Astrocyte of the spinal cord (primary cell): ENCODE measurements at places on chromosomes 11 and 22.
A peak's percentile ranks its signal among the peaks of the same experiment; 100 is the strongest.

DNA sequence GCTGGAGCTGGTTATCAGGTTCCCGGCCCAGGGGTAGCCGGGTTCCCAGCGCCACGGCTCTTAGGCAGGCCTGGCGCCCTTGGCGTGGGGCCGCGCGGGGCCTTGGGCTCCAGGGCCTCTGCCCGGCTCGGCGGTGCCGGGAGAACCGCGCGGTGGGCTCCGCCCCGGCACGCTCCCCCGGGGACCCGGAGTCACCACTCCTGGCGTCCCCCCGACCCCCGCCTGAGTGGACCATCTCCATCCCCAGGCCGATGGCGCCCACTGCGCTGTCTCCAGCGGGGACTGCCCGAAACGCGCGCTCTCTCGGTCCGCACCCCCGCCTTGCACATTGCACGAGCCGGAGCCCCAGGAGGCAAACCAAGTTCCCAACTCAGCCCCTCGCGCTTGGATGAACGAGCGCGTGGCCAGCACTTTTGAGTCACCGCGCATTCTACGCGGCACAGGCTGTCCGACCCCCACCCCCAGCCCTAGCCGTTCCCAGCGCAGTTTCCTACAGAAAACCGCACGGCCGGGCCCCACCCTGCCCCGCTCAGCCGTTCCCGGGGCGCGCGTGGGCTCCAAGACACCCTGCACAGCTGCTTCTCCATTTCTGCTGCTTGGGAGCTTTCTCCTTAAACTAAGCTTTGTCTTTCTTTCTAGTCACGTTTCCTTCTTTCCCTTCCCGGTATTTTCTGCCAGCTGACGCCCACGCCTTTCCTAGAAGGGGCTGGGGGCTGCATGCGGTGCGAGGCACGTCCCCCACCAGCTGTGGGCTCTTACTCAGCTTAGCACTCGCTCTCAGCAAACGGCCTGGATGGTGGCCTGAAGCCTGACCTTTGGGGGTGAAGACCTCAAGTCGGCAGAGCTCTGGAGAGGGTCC is 650 bp upstream of the CHID1 start:
- peak; percentile 73 for DNase-seq

- DNase-seq: no peak
Measured at GRCh38 chr22:24037851-24038765, 27.0 kb downstream of the CABIN1 start.

GRCh38 chr11:125111001-125111342 is 454 bp downstream of the TMEM218 start:
- no peak for DNase-seq

DNA sequence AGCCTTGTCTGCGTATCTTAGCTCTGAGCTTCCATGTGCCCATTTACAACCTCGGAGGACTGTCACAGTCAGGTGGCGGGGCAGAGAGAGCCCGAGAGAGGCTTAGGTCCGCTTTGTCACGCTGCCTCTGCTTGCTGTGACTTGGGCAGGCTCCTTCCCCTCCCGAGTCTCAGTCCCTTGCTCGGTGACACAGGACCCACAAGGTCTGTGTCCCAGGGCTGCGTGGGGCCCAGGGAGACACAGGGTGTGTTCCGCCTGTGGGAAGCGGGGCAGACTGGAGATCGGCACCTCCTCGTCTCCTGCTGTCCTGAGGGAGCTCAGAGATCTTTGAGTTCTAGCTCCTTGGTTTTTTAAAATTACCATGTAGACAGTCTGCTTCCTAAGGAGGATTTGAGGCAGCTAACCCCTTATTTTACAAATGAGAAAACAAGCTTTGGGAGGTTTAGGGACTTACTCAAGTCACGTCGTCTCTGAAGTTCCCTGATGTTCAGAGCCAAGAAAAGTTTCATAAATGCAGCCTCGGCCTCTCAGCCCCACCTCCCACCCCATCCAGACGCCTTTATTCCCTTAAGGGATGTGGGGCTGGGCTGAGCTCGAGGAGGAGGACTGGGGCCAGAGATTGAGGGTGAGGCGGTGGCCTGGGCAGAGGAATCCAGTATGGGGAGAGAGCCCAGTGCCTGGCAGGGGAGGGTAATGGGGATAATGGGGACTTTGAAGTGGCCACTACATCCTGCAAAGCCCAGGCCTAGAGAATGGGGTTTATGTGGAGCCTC is 103.6 kb downstream of the NECTIN1 start:
- DNase-seq: no peak

GRCh38 chr11:93324500-93324899 is 6.0 kb upstream of the DEUP1 start:
- no peak for DNase-seq

- DNase-seq: no peak
Measured at GRCh38 chr22:22082960-22083359, 100.4 kb upstream of the TOP3B start.

GRCh38 chr22:40218152-40218551 is 40.4 kb downstream of the TNRC6B start:
- DNase-seq: no peak

DNA sequence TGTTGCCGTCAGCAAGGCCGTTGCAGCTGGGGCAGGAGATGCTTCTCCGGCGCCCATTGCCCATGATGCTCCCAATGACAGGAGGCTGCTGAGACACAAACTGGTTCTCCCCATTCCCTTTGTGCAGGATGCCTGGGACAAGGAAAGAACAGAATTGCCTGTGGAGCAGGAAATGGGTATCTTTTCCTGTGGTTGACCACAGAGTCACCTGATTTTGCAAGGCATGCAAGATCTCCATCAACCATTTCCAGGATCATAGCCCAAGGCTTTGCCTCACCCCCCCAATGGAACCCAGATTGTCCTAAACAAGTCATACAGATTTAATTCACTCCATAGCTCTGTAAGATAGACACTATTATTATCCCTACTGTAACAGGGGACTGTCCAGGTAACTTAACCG is 148.1 kb upstream of the NARS2 start:
- peak; percentile 48 for DNase-seq

DNA sequence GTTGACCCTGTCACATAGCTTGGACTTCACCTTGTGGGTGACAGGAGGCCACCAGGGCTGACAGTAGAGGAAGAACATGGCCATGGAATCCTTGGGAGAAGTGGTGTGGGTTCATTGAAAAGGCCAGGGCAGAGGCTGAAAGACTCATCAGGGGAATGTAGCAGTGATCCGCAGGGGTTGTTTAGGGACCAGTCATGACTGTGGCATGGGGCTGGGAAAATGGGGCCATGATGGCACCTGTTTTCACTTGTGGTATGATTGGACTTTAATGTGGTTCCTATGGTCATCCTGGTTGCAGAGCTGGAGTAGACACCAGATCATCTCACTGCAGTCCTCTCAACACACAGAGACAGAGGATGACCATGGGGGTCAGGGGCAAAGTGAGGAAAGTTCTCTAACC is 66.7 kb upstream of the MYEOV start:
- DNase-seq: no peak

DNA sequence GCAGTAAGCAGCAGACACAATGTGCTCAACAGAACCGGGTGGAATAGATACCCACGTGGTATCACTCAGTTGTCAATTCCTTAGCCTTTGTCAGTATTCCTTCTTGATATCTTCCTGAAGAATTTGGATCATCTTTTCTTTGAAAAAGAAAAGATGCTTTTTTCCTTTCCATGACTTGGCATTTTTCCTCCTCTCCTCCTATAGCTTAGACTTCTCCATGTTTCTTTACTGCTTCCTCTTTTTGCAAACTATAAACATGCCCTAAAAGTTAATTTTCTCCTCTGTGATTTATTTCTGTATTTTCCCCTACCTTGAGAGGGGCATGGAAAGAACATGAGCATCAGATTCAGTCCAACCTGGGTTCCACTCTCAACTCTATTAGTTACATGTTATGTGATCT is 11.7 kb downstream of the CBLIF start:
- DNase-seq: no peak

DNA sequence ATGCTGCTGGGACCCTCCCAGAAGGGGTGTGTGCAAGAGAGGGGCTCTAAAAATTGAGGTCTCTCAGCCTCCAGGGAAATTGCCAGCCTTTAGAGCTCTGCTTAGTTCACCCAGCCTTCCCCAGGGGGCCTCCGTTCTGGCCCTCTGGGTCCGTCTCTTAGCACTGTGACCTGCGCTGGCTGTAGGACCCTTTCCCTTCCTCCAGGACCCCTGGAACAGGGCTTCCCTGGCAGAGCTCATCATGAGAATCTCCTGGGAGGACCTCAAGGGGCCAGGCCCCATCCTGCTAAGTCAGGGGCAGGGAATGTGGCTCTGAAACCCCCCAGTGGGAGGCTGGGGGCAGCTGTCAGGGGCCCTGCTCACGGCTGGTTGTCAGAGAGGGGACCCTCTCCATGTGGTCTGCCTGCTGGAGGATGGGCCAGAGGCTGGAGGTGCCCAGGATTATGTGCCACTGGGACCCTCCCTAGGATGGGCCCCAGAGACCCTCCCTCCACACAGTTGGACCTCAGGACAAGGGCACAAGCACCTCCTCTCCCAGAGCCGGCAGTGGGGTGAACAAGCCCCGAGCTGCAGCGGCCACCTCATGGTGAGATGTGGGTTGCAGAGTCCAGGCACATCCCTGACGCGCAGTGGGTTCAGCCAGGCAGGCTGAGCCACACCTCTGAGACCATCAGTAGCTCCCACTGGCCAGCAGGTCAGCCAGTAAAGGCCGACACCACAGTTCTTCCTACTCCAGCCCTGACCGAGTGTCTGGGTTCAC is 27.1 kb upstream of the GAL start:
- no peak for DNase-seq

DNA sequence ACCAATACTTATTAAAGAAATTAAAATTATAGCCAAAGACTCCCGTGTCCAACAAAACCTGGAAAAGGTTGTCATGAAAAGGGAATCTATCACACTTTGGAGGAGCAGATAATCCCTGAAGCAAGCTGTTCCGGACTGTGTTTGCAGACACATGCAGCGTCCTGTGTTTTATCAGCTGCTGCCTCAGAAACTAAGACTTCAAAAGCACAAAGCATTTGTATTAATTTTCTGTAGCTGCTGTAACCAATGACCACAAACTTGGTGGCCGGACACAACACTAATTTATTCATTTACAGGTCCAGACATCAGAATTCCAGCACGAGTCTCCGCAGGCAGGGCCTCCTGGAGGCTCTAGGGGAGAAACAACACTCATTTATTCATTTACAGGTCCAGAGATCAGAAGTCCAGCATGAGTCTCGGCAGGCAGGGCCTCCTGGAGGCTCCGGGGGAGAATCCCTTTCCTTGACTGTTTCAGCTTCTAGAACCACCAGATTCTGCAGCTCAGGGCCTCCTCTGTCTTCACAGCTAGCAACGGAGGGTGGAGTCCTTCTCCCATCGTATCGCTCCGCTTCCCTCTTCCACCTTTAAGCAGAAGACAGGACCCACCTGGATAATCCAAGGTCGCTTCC is 465.3 kb downstream of the BRD1 start:
- DNase-seq: no peak

DNA sequence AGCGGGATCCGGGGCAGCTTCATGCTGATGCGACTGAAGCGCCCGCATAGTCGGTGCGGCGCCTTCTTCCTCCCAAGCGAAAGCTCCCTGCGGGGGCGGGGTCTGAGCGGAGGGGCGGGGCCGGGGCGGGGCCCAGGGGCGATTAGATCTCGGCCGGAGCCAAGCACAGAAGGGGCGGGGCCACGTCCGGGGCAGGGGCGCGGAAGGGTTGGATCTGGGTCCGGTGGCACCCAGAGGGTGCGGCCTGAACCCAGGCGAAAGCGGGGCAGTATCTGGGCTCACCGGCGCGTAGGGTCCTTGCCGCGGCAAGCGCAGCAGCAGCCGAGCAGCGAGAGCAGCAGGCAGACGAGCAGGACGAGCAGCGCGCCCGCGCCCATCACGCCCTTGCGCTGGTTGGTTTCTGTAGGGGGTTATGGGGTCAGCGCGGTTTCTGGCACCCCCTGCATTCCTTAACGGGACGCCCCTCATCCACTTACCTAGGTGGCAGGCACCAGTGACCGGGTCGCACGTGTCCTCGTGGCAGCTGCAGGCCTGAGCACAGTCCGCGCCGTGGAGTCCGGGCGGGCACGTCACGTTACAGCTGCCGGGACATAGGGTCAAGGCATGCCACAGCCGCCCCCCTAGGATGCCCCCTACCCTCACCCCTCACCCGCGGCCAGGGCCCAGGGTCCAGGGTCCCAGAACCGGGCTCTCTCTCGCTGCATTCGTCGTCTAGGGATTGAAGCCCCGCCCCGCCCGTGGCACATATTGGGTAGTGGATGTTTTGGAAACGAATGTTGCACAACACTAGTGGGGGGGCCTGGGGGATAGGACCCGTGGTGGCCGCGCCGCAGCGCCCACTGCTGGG is 8.1 kb downstream of the SCARF2 start:
- no peak for DNase-seq

DNA sequence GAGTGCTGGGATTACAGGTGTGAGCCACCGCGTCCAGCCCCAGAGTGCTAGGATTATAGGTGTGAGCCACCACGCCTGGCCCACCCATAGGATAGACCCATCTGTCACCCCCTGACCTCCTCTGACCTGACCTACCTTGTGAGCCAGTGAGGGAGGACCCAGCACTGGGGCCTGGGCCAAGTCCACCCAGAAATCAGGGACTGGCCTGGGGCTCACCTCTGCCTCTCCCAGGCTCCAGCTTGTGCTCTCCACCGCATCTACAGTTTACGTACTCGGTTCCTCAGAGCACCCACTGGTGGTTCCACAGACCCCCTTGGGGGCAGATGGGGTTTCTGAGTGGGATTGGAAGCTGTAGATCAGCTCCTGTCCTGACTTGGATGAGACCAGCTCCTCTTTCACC is 6.4 kb downstream of the SLC29A2 start:
- no peak for DNase-seq

GRCh38 chr11:46330563-46331281 is 16.5 kb upstream of the DGKZ start:
- no peak for DNase-seq

GRCh38 chr22:48242461-48242864 is 1480.0 kb downstream of the TBC1D22A start:
- no peak for DNase-seq

DNA sequence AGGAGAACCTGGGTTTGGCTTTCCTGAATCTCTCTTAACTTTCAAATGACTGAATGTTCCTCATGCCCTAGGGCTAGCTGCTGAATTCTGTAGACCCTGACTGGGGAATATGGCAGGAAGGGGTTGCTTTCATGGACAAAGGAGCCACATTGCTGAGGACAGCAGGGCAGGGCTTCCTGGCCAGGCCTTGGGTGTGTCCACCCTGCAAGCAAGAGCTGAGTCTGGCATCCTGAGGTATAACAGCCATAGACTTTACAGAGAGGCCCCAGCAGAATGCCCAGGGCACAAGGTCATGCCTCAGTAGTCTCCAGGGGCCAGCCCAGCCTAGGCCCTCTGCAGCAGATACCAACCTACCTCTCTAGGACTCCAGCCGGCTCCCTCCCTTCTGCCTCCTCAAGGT is 102.2 kb upstream of the RAG2 start:
- DNase-seq: no peak

GRCh38 chr11:16669799-16670415 is 68.5 kb upstream of the C11orf58 start:
- peak; percentile 79 for DNase-seq

GRCh38 chr11:5046754-5047330 is 516 bp downstream of the OR52J3 start:
- DNase-seq: no peak

- DNase-seq: no peak
Measured at GRCh38 chr11:61587541-61587941, 6.7 kb upstream of the SYT7 start.
